Hindlimb muscle (tissue), 1 donor: ENCODE measurements at places on chromosomes 2 and 18. TPM values are rescaled to one million over a fixed set of nuclear protein-coding genes. Genes with fewer than 3 reads are reported as not detected.

DNA sequence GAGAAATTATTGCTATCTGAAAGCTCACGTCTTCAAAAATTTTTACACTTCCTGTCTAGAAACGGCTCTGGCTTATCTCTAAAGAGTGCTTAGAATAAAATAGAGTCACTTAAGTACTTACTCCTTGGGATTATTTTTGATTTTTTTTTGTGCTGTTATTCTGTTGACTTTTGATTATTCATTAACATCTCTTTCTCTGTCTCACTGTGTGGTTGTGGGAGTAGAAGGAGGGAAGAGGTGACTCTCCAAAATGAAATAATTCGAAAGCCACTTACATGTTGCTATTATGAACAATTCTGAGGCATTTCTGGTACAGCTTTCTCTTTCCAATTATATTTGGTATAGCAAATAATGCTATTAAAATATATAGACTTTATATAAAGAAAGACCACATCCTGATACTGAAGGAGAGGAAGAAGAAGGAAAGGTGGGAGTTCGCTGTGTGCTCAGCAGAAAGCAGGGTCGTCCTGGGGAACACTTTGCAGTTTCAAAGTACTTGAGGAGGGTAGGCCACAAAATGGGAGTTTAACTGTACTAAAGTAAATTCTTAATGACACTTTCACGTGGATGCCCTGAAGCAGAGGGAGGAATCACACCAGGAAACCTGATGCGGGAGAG is 9.6 kb upstream of the MMADHC start:
- no peak for DNase-seq

- DNase-seq, result no peak
Measured at GRCh38 chr2:9703701-9704221, 73.0 kb upstream of the YWHAQ start.

- no peak for DNase-seq
Measured at GRCh38 chr2:136000502-136000901, 15.1 kb upstream of the DARS1 start.

GRCh38 chr2:160368988-160369930 is 124.3 kb downstream of the RBMS1 start:
- DNase-seq, result no peak

DNA sequence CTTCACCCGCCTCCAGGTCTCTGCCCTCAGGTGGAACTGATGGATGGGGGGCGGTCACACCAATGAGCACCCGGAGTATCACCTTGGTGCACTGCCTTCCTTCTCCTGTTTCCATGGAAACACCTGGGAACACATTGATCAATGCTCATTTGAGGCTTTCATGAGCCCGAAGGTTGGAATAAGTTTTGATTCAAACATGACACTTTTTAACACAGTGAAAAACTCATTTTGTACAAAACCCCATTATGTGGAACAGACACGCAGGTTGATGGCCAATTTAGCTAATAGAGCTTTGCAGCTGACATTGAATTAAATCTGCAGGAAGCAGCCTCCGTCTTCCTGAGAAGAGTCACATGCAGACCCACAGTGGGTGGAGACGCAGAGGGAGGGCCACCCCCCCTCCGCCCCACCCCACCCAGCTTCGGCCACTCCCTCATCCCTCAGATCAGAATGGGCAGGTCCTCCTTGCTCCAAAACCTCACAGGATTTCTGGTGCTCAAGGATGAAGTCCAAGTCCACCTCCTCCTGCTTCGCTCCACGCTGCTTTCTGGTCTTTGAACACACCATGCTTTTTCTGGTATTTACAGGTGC is 96.0 kb upstream of the MYCN start:
- no peak for DNase-seq

GRCh38 chr2:151569167-151569566 is 159.5 kb downstream of the RIF1 start:
- no peak for DNase-seq

GRCh38 chr2:167177196-167177595 is 288.9 kb downstream of the XIRP2 start:
- no peak for DNase-seq

DNA sequence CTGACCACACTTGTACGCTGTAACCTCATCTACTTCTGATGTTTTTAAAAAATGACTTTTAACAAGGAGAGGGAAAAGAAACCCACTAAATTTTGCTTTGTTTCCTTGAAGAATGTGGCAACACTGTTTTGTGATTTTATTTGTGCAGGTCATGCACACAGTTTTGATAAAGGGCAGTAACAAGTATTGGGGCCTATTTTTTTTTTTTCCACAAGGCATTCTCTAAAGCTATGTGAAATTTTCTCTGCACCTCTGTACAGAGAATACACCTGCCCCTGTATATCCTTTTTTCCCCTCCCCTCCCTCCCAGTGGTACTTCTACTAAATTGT is 2.1 kb downstream of the RHOB start:
- no peak for DNase-seq

DNA sequence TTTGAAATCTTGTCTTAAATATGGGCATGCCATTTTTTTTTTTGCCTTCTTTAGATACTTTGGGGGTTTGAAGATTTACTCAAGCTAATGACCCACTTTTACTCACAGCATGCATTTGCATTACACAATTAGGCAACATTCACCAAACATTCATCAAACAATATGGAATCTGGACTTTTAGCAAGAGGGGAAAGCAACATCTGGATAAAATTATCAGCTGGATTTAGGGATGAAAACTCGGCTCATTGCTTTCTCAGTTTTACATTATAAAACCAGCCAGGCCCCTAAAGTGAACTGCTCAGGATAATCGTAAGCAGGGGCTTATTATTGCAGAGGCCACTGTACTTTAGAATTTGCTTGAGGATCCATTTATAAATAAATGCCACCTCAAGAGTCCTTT is 44.7 kb downstream of the SOX11 start:
- DNase-seq, result no peak

DNA sequence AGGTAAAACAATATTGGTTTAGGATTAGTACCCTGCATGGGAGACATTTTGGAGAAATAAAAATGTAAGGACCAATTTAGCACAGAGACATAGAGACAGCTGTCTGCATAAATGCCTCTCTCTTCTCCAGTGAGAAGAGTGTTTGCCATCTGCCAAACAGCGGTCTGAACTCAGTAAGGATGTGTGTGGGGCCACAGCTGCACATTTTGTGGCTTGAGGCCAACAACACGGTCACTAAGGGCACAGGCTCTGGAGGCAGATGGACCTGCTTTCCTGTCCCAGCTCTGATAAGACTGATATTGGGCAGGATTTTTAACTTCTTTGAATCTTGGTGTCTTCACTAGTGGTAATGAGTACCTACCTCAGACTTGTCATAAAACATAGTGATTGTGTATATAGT is 10.2 kb downstream of the ZBTB14 start:
- no peak for DNase-seq

Gene DTNA
- 94.7 TPM for polyA plus RNA-seq

Gene QPCT
- 8.4 TPM for polyA plus RNA-seq

Gene TGFA
- 0.57 TPM for polyA plus RNA-seq

Gene MDH1B
- polyA plus RNA-seq, result 0.28 TPM

Gene SMYD1
- polyA plus RNA-seq, result 326 TPM

Gene GAREM1
- polyA plus RNA-seq, result 8.1 TPM

Gene SERPINB4
- polyA plus RNA-seq, result 0.35 TPM
